Vagina (tissue), 2 donors: ENCODE measurements at places on chromosomes 13 and 19.
A peak's percentile ranks its signal among the peaks of the same experiment; 100 is the strongest.

DNA sequence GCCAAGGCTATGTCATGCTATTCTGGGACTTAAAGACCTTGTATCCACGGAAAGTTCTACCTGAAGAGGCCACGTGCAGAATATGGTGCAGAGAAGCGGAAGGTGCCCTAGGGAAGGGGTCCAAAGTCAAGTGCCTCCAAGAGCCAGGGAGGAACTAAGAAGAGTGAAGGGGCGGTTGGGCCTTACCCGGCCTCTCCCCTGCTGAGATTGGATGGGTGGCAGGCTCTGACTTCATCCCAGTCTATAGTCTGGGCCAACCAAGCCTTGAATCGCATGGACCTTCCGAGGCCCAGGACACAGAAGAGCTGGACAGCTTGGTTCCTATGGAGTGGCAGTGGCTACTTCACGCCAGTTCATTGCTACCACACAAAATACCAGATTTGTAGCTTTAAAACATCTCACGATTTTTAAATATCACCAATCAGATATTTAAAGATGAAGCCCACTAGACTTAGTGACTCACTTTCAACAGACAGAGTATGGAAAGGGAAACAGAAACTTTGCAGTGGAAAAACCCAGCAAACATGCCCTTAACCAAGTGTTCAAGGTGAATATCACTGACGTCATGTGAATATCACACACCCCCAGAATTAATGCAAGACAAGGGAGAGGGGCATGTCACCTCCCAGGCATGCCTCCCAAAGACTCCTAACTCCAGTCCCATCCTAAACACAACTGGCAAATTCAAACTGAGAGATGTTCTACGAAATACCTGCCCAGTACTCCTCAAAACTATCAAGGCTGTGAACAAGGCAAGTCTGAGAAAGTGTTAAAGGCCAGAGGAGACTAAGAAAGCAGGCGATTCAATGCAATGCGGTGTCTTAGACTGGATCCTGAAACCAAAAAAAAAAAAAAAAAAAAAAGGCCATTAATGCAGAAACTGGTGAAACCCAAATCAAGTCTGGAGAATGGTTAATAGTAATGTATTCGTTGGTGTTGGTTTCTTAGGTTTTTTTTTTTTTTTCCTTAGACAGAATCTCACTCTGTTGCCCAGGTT is 10.2 kb downstream of the C19orf12 start:
- no peak for DNase-seq

DNA sequence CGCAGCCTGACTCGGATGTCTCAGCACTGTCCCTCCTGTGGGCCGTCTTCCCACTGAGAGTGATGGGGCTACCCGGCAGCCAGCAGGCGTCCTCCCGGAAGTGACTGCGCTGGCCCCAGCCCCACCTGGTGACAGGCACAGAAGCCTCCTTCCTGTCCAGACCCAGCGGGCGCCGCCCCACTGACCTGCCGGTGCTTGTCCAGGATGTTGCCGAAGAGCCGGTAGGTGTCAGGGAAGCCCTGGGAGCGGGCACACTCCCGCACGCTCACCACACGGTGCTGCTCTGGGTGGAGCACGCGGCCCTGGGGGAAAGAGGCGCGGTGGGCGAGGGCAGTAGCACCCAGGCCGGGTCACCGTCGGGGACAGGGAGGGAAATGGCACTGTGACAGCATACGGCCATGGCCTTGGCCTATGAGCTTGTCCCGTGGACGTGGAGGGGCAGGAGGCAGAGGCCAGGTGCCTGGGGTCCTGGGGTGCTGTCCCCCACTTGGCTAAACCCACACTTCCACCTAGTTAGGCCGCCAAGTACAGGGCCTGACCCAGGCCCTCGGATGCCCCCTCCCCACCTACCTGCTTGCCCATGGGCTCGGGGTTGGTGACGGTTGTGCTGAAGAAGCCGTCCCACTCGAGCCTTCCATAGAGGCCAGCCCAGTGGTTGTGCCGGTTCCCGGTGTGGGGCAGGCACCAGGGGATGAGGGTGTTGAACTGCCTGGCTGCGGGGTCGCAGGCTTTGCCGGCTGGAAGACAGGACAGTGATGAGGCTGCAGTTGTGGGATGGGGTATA is 16.0 kb upstream of the EIF3G start:
- no peak for DNase-seq

- DNase-seq: no peak
These were observed 689.0 kb upstream of the SLITRK1 start for GRCh38 chr13:84571264-84571663.

GRCh38 chr13:113124211-113124970 is 1.8 kb downstream of the F10 start:
- DNase-seq: peak; percentile 75

- DNase-seq: no peak
These were observed 63.1 kb downstream of the STK24 start for GRCh38 chr13:98513837-98514236.

DNA sequence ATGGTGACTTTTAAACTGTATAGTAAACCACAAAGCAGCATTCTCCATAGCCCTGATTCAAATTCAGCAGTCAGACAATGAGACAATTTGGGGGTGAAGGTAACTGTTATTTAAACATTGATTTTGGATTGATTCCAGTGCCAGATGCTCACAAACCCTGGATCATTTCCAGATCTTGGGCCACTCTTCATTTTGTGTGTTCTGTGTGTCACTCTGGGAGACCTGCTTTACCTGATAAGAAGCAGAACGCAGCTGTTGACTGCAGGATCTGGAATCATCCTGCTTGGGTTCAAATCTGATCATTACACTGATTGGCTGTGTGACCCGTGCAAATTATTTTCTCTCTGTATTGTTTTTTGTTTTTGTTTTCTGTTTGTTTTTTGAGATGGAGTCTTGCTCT is 4.0 kb upstream of the PCDH8 start:
- DNase-seq: no peak

DNA sequence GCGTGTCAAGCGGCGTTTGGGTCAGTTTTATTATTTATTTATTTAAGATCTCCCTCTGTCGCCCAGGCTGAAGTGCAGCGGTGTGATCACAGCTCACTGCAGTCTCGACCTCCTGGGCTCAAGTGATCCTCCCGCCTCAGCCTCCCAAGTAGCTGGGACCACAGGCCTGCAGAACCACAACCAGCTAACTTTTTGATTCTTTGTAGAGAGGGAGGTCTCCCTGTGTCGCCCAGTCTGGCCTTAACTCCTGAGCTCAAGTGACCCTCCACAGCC is 713 bp downstream of the MRPS12 start:
- DNase-seq: no peak

GRCh38 chr13:51887468-51887867 is 25.7 kb downstream of the CCDC70 start:
- DNase-seq: no peak

DNA sequence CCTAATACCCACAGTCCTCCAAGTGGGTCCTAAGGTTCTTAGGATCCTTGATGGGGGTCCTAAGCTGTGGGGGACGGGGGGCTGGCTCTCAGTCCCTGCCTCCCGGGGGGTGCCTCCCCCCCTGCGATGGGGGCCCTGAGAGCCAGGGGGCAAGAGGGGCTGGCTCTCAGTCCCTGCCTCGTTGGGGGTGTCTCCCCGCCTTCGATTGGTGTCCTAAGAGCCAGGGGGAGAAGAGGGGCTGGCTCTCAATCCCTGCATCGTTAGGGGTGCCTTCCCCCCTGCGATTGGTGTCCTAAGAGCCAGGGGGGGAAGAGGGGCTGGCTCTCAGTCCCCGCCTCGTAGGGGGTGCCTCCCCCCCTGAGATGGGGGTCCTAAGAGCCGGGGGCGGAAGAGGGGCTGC is 37.0 kb downstream of the SLC25A30 start:
- no peak for DNase-seq

- no peak for DNase-seq
These were observed 85.0 kb downstream of the DOCK9 start for GRCh38 chr13:98892821-98893220.

GRCh38 chr13:44380404-44381165 is 7.0 kb downstream of the SERP2 start:
- no peak for DNase-seq

DNA sequence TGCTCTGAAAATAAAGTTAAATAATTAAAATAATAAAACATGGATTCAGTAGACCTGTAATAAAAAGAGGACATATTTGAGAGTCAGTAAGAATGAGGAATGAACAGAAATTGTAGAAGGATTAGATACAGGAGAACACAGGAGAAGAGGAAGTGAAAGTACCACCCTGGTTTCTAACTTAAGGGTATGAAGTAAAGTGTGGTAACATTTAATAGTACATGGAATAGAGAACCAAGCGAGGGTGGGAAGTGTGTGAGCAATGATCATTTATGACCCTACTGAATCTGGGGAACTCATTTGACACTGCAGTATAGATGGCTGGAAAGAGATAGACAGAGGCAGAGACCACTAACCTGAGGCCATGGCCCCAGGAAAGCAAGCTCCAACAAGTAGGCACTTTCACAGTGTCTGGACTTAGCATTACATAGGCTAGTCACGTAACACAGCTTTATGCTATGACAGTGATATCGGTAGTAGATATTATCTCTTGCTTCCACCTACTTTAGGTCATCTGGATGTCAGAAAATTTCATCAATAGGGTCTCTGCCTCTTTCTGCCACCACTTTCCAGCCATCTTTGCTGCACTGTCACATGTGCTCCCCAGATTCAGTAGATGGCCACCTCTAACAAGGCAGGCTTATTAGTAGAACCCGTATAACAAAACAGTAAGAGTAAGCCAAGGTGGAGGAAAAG is 633.9 kb upstream of the MIR17HG start:
- no peak for DNase-seq

GRCh38 chr19:38838986-38839761 is 7.6 kb upstream of the ECH1 start:
- DNase-seq: no peak

DNA sequence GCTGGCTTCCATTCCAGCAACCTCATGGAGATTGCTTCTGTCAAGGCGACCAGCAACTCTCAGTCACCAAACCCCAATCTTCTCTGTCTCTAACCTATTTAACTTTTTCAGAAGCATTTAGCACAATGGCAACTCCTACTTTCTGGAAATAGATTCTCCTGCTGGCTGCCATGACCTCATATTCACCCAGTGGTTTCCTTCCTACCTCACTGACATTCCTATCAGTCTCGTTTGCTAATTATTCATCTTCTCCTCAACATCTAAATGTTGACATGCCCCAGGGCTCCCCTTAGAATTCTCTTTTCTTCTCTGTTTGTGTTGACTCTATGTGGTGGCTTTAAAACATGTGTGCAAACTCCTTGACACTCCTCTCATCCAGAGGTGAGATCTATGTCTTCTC is 106.7 kb downstream of the OLFM4 start:
- DNase-seq: no peak

DNA sequence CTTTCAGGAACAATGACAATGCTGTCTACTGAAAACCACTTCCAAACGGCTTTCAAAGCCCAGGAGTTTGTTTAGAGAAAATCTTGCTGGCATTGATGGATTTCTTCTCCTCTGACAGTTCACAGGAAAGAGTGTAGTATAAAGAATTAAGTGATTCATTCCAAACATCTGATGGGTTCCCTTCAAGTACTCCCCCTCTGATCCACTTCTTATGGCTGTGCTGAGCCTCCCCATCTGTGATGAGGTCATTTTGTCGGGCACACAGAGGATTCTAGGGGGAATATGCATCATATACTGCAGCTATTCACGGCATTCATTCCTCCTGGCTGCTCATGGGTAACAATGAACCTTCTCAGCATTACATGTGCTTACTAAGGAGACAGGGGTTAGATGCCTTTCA is 107.9 kb downstream of the RGCC start:
- no peak for DNase-seq

- DNase-seq: no peak
These were observed 9.0 kb downstream of the SLC27A1 start for GRCh38 chr19:17479325-17479791.

GRCh38 chr13:103006641-103007426 is 59.4 kb downstream of the SLC10A2 start:
- DNase-seq: no peak

DNA sequence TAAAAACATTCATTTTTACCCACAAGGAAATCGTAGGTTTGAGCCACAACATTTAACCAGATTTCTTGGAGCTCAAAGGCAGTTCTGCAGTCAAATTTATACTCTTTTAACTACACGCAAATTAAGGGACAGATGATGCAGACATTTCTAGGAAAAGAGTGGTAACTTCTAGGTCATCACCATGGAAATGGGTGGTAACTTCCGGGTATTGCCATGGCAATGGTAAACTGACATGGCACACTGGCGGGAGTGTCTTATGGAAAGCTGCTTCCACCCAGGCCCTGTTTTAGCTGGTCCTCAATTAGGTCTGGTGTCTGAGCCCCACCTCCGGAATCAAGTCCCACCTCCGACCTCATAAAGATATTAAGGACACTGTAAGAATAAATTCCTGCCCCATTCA is 10.4 kb upstream of the LYPD5 start:
- no peak for DNase-seq

DNA sequence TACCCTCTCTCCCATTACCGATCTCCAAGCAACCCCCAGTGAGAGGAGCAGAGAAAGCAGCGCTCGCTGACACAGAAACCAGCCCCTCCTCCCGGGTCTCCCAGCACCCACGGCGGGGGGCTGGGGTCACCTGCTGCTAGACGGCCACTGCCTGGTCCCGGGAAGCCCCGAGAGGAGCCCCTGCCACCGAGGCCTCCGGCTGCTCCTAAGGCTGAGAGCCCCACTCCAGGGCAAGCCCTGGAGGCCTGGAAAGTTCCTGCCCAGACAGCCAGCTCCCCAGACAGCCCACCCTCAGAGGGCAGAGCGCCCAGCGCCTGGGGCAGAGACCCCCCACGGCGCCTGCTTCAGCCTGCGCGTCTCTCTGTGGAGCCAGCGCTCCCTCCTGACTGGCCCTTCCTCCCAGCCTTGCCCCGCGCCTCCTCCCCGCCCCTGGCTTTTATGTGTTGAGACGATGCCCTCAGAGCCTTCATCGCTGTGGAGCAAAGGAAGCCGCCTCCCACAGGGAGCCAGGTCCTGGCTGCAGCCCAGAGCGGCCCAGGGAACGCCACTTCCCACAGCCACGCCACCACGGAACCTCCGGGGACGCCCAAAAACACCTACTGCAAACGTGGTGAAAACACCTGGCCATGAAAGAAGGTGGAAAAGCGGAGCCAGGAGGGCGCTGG is 51.1 kb downstream of the MLLT1 start:
- DNase-seq: no peak

GRCh38 chr13:65595916-65596315 is 1634.2 kb downstream of the PCDH9 start:
- DNase-seq: no peak

DNA sequence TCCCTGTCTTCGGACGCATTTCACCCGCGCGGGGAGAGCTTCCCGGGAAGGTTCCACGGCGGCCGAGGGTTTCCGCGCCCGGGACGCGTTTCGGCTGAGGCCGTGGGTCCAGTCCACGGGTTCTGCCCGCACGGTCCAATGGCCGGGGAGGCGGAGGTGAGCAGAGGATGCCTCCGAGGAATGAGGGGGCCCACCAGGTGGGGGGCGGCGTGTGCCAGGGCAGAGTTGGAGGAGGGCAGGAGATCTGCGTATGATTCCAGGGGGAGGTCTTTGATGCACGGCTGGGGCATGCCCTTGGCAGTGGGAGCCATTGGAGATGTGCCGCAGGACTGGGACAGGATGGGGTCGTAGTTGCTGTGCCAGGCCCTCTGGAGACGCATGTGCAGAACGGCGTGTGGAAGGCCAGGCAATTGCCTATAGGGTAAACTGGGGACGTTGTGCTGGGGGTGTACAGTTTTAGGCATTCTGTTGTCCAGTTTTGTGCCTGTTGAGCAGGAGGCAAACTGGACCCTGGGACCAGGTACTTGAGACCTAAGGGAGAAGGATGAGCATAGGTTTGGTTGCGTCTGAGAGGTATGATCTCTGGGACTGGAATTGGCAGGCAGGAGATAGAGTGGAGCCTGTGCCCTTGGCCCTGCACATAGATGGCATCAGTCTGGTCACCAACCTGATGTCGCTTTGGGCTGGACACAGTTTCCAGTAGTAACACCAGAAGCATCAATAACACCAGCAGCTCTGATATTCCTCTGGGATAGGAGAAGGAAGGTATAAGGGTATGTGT is 751 bp downstream of the ZNF584 start:
- DNase-seq: no peak

- no peak for DNase-seq
These were observed 18.1 kb downstream of the SLC7A1 start for GRCh38 chr13:29577136-29578051.
